ENCODE measurements at places on chromosomes 16 and 17.

GRCh38 chr17:62652251-62653001 lies 25.0 kb downstream of the MRC2 start:
- DNase-seq, result peak; percentile 87

DNA sequence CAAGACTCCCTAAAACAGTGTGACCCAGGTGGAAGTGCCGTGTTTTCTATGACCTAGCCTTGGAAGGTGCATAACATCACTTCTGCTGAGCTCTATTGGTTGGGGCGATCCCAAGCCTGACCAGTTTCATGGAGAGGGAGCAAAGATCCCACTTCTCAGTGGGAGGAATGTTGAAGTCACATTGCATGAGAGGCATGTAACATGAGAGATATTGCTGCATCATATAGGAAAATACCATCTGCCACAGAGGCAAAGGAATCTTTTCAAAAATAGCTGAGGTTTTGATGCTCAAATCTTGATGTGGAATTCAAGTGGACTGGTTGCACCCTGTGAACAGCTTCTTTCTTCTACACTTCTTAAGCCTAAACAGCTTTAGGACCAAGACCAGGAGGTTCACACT lies 56.4 kb upstream of the NLRP1 start:
- no peak for DNase-seq

DNA sequence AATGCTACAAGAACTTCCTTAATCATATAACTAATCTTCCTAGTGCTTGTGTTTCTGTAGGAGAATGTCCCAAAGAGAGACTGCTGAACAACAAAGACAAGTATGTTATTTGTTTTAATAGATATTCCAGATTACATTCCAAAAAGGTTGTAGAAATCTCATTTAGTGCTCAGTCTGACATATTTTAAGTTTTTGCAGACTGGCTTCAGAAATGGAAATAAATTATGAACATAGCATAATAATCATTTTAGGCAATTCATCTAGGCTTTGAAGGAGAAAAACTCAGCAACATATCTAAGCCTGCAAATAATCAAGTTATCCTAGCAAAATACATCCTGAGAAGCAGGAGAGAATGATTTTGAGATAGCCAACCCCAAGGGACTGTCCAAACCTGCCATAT lies 171.6 kb upstream of the CDH5 start:
- no peak for DNase-seq

GRCh38 chr17:21452377-21453143 lies 76.4 kb downstream of the KCNJ12 start:
- peak; percentile 72 for DNase-seq

DNA sequence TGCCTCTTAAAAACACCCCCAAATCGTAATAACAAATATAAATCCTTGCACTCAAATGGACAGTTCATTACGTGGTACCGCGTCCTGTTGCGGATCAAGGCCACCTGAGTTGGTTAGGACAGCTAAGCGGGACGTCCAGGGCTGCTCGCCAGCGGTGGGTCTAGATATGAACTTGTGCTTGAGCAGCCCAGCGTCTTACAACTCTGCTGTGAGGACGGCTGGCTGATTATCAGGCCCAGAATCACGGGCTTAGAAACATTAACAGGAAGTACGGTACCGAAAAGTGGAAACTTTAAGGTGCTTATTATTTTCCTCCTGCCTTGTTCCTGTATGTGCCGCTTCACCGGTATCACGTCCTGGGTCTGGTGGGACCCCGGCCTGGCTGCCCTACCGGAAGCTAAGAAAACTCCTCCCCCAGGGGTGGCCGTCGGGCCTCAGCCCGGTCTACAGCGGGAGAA lies 832 bp upstream of the SRRM2 start:
- no peak for DNase-seq

GRCh38 chr17:78998311-78999055 lies 11.1 kb downstream of the CANT1 start:
- no peak for DNase-seq

GRCh38 chr17:51580869-51581268 lies 320.5 kb downstream of the UTP18 start:
- no peak for DNase-seq

DNA sequence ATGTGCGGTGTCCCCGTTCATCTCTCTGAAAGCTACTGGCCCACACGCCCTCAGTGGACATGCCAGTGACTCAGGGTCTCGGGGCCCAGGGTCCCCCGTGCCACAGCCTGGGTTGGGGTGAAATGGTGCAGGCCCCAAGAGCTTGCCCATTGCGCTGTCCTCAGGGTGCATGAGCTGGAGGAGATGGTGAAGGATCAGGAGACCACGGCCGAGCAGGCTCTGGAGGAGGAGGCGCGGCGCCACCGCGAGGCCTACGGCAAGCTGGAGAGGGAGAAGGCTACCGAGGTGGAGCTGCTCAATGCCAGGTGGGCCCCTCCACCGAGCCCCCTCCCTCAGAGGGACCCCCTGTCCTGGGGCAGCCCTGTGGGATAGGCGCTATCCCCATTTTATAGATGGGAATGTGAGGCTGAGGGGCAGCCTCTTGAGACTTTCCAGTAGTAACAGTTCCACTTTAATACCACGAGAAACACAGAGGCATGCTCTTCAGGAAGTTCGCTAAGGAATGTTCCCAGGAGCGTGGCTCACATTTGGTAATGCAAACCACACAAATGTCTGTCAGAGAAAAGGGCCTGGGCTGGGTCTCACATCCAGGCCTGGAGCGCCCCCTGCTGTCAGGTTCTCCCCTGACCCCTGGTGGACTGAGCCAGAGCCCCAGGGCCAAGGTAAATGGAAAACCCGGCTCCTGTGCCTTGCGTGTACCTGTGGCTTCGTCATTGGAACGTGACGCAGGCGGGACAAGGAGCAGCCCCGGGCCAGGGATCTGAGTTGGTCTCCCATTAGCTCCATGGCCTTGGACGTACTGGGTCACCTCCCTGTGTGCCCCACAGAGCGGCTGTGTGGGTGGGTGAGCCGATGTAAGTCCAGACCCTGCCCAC lies 133.7 kb downstream of the RAB11FIP4 start:
- peak; percentile 93 for DNase-seq

GRCh38 chr17:75814021-75814395 lies 29.4 kb downstream of the UNK start:
- no peak for DNase-seq

- DNase-seq, result no peak
Observed at GRCh38 chr17:47208744-47209488, at the start of gene MYL4. Gene MYL4, plus strand, starts transcription at chr17:47209348. Its CDS starts 75 bp downstream, at chr17:47209423.

- no peak for DNase-seq
Observed at GRCh38 chr17:45906237-45906636, 11.9 kb downstream of the MAPT start.

DNA sequence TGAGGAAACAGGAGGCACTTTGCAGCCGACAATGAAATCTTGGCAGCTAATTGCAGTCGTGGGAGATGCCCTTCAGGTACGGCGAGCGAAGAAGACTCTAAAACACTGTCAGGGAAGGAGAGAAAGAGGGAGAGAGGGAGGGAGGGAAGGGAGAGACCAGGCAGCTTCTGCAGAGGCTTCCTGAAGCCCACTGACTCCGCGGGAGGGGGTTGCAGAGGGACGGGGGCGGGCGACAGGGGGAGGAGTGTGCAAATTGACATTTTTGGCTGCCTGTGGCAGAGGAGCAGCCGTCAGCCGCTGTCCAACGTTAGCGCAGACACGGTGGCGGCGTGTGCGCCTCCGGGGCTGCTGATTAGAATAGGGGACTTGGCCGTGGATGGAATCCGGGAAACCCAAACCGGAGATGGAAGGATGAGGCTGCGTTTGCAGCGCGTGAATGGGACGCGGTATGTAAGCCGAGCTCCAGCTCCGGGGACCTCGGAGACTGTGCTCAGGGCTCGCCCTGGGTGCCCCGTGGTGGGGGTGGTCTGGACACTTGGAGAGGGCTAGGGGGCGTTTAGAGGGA lies 849.1 kb upstream of the RBFOX1 start:
- no peak for DNase-seq

GRCh38 chr16:4081047-4081446 lies 35.2 kb downstream of the ADCY9 start:
- DNase-seq, result no peak

GRCh38 chr16:27867122-27868110 lies 196.1 kb downstream of the GSG1L start:
- DNase-seq, result peak; percentile 87

DNA sequence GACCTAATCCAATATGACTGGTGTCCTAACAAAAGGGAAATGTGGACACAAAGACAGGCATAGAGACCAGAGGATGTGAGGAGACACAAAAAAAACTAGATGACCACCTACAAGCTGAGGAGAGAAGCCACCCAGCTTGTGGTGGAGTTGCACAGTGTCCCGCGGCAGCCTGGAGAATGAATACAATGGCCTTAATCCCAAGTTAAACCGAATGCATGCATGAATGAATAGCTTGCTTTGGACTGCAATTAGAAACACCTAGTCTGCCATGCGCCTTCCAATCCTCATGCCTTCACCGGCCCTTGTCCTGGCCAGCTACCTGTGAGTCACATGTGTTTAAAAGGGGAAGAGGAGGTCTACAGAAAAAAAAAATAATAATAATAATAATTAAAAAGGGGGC lies 72.0 kb downstream of the CNGB1 start:
- no peak for DNase-seq

GRCh38 chr17:28972437-28972836 lies 21.1 kb upstream of the PHF12 start:
- peak; percentile 67 for DNase-seq

GRCh38 chr16:30112197-30113030 lies 923 bp downstream of the GDPD3 start:
- peak; percentile 77 for DNase-seq

GRCh38 chr17:70120425-70120824 lies 45.4 kb downstream of the KCNJ16 start:
- no peak for DNase-seq

DNA sequence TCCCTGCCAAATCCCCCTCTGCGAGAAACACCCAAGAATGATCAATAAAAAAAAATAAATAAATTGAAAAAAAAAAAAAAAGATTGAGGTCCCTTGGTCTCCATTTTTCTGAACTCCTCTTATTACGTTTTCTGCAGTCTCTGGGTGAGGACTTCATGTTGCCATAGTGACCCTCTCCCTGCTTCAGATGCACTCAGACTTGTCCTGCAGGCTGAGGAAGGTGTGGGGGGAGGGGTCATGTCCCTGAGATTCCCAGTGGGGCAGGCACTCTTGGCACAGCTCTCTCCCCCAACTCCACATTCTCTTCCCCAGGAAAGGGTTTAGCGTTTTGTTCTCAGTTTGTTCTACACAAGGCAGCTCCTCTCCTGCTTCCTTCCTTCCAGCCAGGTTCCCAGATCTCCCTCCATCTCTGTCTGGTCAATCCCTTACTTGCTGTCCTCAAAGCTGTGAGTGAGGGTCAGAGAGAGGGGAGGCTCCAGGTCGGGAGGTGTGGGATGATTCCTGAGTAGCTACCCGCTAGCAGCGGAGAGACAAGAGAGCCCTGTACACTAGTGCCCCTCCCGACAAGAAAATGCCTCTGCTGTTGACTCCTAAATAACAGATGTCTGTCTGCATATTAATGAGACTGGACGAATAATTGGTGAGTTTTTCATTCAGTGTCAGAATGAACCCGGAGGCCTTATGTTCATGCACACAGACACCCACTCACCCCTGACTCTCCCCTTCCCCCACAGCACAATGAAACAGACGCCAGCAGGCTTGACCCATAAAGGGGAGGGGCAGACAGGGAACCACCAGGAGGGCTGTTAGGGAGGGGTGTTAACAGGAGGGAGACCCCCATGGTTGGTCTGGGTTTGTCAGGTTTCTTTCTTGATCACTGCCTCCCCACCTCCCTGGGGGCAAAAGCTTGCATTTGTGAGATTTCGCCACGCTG lies 9.2 kb downstream of the RND2 start:
- no peak for DNase-seq

DNA sequence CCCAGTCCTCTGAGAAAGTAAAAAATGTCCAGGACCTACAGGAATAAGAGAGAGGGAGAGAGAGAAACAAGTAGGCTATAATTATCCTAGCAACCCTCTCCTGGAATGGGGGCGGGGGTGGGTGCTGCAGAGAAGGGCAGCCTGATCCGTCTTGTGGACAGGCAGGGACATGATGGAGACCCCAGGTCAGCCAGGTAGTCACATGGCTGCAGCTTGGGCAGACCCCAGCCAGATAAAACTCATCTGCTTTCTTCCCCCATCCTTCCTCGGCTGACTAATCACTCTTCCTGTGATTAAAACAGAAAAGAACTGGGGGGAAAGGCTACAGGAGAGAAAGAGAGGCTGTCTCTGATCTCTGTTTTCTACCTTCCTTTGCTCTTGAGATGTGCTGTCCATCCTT lies 32.6 kb downstream of the COPZ2 start:
- no peak for DNase-seq

GRCh38 chr16:23901178-23902033 lies 65.6 kb downstream of the PRKCB start:
- no peak for DNase-seq

- DNase-seq, result no peak
Observed at GRCh38 chr17:10234033-10234432, 35.6 kb upstream of the GAS7 start.

DNA sequence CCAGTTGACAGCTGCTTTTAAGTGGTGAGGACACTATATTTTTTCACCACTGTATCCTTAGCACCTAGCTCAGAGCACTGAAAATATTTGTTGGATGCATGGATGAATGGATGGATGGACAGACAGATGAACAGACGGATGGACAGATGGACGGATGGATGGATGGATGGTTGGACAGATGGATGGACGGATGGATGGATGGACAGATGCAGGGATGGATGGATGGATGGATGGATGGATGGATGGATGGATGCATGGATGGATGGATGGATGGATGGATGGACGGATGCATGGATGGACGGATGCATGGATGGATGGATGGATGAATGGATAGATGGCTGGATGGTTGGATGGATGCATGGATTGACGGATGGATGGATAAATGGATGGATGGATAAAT lies 12.4 kb upstream of the SLC5A11 start:
- DNase-seq, result no peak

GRCh38 chr17:34837876-34838478 lies 123.3 kb downstream of the CCT6B start:
- DNase-seq, result no peak

- no peak for DNase-seq
Observed at GRCh38 chr17:81049973-81050551, 15.1 kb downstream of the BAIAP2 start.

- DNase-seq, result no peak
Observed at GRCh38 chr16:2816751-2817339, at the start of gene PRSS21. Gene PRSS21, plus strand, starts transcription at chr16:2817237. Its CDS starts 32 bp downstream, at chr16:2817269.

GRCh38 chr17:40722241-40722640 lies 18.7 kb upstream of the KRT24 start:
- DNase-seq, result no peak

- peak; percentile 50 for DNase-seq
Observed at GRCh38 chr16:13936596-13937081, 16.7 kb downstream of the ERCC4 start.

DNA sequence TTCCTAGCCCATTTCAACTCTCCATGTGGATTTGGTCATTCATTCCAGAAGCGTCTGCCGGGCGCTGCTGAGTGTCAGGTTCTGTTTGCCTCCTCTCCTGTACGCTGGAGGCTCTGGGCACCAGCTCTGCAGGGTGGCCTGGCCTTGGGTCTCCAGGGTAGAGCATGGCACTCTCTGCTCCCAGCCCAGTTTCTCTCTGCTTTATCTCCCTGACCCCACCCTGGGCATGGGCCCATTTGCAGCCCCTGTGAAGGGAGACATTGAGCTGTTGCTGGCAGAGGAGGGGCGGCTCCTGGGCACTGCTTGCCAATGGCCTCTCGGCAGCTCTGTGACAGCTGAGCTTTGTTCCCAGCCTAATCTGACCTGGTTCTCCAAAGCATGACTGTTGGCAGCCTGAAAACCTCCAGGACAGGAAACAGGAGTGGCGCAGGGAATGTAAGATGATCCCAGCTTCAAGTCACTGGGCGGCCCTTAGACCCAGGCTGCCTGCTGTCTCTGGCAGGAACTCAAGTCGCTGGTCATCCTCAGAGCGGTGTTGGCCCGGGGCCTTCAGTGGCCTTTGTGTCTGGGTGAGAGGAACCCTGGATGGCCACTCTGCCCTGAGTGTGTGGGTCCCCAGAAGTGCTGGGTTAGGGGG lies 146.8 kb downstream of the SEC14L1 start:
- DNase-seq, result peak; percentile 87
